ENCODE measurements at places on chromosomes 2 and 18.

DNA sequence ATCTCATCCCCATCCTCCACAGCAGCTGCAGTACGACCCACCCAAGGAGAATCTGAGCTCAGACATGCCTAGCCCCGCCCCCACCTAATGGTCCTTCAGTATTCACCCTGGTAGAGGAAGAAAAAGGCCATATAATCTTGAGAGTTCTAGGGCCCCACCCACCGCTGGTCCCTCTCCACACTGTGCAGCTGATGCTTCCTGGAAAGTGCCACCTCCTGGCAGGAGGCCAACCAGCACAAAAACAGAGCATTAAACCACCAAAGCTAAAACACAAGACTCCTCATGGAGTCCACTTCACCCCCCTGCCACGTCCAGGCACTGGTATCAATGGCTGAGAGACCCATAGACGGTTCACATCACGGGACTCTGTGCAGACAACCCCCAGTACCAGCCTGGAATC is 40.7 kb downstream of the MC4R start:
- DNase-seq, result no peak

DNA sequence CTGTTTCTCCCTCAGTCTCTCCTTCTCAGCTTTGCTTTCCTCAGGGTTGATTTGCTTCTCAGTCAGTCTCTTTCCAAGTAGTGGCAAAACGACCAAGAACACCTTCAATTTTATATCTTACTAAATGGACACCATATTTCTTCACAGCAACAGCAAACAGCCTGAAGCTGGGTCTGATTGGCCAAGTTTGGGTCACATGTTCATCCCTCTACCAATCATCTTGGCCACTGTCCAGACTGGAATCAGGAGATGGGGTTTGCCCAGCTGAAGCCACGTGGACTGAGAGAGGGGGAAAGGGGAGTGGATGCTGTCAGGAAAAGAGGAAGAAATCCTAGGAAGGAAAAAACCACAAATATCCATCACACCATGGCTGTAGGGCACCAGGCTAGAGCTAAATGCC is 42.0 kb upstream of the ACMSD start:
- DNase-seq, result no peak

- DNase-seq, result no peak
These were observed 72.4 kb downstream of the CTIF start for GRCh38 chr18:48611203-48611602.

GRCh38 chr2:123715467-123715982 is 309.6 kb upstream of the CNTNAP5 start:
- DNase-seq, result no peak

- DNase-seq, result no peak
These were observed 1.7 kb upstream of the GATA6 start for GRCh38 chr18:22167471-22168241.

DNA sequence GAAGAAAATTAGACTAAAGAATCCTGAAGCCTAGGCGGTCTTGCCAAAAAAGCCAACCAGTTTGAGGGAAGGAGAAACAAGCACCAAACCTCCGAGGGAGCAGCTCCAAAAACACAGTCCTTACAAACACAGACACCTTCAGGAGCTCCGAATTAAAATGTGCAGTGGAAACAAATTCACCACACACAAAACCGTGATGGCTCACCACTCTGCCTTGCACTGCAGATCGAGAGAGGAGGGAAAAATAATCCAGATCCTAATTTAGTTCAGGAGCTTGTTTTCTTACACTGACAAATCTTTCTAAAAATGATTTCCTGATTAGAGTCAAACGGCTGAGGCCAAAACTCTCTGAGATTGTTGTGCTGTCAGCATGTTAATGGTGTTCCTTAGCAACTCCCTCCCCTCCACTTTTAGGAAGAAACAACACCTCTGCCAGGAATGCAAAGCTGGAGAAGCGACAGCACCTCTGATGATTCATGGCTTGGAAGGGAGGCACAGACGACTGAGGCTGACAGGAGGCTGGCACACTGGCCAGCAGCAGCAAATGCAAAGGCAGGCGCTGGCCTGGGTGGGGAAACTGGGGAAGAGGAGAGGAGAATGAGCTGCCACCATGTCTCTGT is 249.4 kb upstream of the KLHL29 start:
- DNase-seq, result no peak

- DNase-seq, result no peak
These were observed 737 bp upstream of the CYB5A start for GRCh38 chr18:74292541-74292858.

GRCh38 chr18:63832470-63832869 is 55.0 kb upstream of the SERPINB2 start:
- DNase-seq, result no peak

DNA sequence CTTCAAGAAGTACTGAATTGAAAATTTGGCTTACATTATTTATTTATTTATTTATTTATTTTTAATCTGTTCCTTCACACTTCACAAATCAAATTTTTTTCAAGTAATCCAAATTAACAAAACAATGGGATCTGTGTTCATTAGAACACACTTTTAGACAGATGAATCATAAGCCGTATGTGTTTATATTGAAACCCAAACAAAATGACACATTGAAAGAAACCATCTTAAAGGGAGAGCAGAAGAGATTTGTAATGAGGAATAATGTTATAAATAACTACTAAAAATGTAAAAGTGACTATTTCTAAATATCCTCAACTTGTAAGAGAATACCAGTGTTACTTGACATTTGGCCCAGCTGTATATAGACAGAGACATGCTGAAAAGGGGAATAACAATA is 991.0 kb upstream of the CHAC2 start:
- DNase-seq, result no peak

- DNase-seq, result no peak
These were observed 141.9 kb upstream of the DLX2 start for GRCh38 chr2:172244419-172245130.

- DNase-seq, result no peak
These were observed 5.9 kb downstream of the ASXL3 start for GRCh38 chr18:33583901-33584300.

GRCh38 chr2:186806591-186806990 is 42.4 kb downstream of the ZSWIM2 start:
- DNase-seq, result no peak

- no peak for DNase-seq
These were observed 34.9 kb downstream of the C18orf54 start for GRCh38 chr18:54392543-54393023.

GRCh38 chr2:217075268-217076057 is 215.6 kb upstream of the TNP1 start:
- no peak for DNase-seq

DNA sequence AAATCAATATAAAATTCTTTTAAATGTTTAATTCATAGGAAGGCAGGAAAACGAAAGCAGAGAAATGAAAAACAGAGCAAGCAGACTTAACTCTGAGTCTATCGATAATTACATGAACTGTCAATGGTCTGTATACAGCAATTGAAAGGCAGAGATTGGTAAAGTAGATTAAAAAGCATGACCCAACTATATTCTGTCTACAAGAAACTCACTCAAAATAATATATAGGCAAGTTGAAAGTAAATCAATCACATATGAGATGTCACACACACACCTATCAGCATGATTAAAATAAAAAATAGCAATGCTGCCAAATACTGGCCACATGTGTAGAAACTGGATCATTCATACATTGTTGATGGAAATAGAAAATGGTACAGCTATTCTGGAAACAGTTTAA is 136.4 kb upstream of the CYP1B1 start:
- no peak for DNase-seq

DNA sequence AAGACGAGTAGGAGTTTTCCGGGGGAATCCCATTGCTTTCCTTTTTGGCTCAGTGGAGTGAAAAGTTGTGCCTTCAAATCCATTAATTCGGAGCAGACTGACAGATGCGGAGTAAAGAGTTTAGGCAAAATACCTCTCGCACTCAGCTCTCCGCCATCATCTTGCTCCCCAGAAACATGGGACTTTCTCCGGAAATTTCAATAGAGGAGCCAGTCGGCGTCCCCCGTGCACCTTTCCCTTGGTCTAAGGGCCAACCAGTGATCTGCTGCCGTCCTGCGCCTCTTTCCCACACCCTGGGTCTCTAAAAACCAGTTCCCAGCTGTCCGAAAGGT is 318 bp downstream of the TYW5 start:
- no peak for DNase-seq

- DNase-seq, result no peak
These were observed 31.4 kb downstream of the COLEC11 start for GRCh38 chr2:3626118-3626811.

DNA sequence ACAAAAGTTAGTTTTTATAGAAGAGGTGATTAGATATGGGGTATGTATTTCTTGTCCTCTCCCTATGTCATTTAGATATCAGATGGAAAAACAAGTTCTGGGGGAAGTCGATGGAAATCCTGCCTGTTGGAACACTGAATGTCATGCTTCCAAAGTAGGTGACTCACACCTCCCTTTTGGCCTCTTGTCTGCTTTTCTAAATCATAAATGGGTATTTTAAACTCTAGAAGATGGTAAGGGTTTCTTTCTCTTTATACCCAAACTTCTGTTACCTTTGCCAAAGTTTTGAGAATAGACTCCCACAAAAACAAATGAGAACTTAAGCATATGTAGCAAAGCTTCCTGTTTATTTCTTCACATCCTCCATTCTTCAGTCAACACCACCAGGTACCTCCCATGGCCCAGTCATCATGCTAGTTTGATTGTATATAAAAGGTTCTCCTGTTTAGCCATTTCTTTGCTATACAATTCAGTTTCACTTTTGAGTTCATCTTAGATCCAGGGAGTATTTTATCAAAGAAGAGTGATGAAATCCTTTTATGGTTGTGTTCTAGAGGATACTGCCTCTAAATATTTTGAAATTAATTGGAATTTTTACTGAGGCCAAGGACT is 63.9 kb downstream of the PRKRA start:
- DNase-seq, result no peak

- DNase-seq, result no peak
These were observed 260.0 kb upstream of the HS6ST1 start for GRCh38 chr2:128578406-128579390.

DNA sequence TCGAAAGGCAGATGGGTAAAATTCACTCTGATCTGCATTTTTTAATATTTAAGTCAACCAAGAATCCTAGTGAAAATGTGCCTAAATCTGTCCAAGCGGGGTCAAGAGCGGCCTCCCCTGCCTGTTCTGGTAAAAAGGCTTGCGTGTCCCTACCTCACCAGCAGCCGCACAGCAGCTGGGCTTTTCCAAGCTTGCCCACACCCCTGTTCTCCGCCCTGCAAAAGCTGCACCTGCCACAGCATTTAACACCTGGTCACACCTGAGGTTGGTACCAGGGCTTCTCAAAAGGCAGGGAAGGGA is 25.8 kb upstream of the TMEM182 start:
- no peak for DNase-seq

GRCh38 chr2:207363761-207364290 is 165.9 kb upstream of the CREB1 start:
- no peak for DNase-seq

DNA sequence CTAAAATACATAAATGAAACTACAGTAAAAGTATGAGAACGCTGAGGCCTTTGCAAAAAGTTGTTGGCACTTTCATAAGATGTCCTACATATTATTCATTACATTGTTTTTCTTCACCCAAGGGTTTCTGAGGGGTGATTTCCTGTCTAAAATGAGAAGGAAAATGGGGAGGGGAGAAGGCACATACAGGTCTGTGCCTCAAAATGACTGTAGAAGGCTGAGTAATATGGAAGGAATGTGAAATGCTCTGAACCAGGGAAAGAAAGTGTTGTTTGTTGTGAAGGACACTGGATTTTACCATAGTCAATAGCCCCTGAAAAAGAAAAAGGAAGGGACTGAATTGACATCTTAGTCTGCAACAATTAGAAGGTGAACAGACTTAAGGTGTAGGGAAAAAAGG is 99.5 kb upstream of the RNF152 start:
- DNase-seq, result no peak

GRCh38 chr18:75115514-75115913 is 93.4 kb downstream of the PTGR3 start:
- no peak for DNase-seq

- no peak for DNase-seq
These were observed 13.1 kb upstream of the GULP1 start for GRCh38 chr2:188278388-188279092.

- no peak for DNase-seq
These were observed 69.3 kb downstream of the KCNG2 start for GRCh38 chr18:79866889-79867574.

- no peak for DNase-seq
These were observed 26.0 kb upstream of the FOSL2 start for GRCh38 chr2:28366496-28367282.

DNA sequence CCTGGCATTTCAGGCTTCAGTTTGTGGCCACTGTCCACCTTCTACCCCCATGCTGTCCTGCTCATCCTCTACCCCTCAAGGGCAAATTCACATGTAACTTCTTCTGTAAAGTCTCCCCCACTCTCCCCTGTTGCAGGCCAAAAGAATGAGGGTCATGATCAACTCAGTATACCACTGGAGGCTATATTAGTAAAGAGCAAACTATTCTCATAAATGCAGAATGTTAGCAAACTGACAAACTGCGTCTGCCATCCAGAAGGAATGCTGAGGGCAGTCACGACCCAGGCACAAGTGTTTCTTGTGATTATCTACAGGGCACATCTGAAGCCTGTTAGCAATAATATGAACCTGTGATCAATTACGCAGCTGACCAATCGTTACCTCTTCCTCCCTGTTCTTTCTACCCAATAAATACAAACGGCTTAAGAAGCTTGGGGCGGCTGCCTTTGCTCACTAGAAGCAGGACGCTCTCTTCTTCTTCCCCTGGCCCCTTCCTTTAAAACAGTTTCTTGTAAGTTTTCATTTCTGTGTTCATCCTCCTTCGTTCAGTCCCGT is 58.3 kb downstream of the SEPTIN10 start:
- DNase-seq, result no peak

GRCh38 chr2:96970910-96971309 is 15.5 kb downstream of the FAM178B start:
- no peak for DNase-seq

DNA sequence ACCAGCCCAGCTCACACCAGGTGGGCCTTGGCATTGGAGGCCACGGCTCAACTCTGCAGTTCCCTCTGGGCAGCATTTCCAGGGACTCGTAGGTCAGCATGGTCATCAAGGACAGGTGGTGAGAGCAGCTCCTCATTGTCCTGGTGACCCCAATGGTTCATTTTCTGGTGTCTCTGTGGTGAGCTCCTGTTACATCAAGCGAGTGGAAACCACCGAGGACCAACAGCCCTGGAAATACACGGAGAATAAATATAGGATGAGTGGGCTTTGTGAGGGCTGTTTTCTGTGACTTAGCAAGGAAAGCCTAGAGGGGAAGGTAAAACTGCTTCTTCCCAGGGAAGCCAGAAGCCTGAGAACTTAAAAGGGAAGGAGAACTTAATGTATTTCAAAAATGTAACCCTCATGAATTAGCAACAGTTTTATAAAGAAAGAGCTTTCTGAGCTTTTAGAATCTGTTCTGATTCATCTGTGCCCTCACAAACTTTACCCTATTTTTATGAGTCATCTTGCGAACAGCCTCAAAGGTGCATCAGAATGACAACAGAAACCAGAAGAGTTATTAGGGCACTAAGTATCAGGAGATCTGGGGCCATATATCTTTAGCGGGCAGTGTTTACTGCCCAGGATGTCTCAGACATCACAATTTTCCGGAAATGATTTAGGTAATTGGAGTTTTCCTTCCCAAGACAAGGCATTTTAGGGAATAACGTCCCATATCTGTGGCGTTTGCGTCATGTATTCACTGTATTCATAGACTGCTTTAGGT is 18.7 kb downstream of the C2orf92 start:
- DNase-seq, result no peak

Measured in stimulated activated CD4-positive, alpha-beta T cell treated with anti-CD3 and anti-CD28 coated beads, Interleukin-12 subunit alpha, Interleukin-12 subunit beta, amount 100 ng/mL, for 24 hours (primary cell).